Prostate gland (tissue), 2 donors: ENCODE measurements at places on chromosomes 3 and 15. TPM values are rescaled to one million over a fixed set of nuclear protein-coding genes. Genes with fewer than 3 reads are reported as not detected.

DNA sequence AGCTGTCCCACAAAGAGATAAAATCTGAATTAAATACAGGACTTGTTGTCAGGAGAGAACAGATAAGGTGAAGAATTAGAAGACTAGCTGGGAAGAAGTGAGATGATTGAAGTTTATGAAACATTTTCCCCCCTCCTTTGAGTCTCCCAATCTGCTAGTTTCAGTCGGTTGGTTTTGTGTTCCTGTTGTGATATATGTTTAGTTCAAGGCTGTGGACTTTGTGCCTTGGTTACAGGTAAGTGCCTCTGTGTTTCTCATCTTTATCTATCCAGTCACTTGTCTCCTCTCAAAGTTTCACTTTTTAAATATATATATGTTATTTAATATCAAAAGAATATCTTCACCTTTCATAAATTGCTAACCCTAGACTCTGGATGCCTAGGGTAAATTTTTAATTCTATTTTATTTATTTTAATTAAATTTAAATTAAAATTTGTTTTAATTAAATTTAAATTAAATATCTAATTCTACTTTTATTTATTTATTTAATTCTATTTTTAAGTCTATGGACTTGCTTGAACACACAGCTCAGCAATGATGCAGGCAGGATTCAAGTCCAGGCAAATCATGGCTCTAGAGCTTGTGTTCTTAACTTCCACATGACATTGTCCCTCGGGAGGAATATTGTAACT, 190.0 kb downstream of the FHIT start:
- DNase-seq = no peak

DNA sequence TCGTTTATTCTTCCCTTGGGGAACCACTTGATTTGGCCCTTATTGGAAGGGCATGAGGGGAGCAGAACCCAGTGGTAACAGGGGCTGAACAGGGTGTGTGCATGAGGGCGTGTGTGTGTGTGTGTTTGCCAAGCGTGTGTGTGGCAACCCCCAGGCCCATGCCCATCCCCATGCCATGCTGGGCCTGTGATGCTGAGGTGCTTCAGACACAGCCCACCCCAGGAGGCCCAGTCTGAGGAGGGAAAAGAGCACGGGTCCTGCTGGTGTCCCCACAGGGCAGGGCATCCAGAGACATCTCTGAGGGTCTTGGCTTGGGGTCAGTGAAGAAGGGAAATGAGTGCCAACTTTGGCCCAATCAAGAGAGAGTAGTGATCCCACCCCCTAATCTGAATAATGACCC, 71.6 kb downstream of the RASGRF1 start:
- DNase-seq = no peak

GRCh38 chr3:151467069-151467468, 6.2 kb upstream of the IGSF10 start:
- no peak for DNase-seq

The ONECUT1 gene
- total RNA-seq = 1.3 TPM

- no peak for DNase-seq
Observed at GRCh38 chr3:49812916-49813496, 747 bp downstream of the UBA7 start.

GRCh38 chr15:77295446-77295845, 124.5 kb downstream of the PEAK1 start:
- DNase-seq = no peak

GRCh38 chr3:176362191-176362731, 835.0 kb downstream of the TBL1XR1 start:
- DNase-seq = no peak

DNA sequence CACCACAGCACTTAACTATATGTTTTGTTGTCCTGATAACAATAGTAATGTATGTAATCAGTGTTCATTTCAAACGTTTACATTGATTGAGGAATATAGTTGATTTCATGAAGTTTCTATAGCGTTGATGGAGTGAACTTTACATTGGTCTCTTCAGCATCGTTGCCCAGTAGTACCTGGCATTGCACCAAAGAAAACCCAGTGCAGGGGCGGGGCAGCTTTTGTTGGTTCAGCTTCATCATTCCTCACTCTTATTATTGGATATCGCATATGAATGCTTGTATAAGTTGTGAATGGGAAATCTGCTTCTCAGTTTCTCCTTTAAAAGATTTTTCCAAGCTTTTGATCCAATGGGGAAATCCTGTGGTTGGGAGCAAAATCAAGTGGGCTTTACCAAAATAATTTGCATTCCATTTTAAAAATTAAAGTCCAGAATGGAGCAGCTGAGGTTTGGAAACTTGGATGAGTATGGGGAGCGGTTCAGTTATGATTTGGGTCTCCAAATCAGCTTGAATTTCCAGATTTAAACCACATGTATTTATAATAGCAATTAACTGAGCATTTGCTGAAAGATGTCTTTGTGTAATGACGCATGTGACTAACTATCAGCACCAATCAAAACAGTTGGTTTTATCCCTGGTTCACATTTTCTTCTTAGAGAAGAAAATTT, 213.7 kb downstream of the ALCAM start:
- DNase-seq = no peak

The ACTC1 gene
- 21.5 TPM for total RNA-seq

DNA sequence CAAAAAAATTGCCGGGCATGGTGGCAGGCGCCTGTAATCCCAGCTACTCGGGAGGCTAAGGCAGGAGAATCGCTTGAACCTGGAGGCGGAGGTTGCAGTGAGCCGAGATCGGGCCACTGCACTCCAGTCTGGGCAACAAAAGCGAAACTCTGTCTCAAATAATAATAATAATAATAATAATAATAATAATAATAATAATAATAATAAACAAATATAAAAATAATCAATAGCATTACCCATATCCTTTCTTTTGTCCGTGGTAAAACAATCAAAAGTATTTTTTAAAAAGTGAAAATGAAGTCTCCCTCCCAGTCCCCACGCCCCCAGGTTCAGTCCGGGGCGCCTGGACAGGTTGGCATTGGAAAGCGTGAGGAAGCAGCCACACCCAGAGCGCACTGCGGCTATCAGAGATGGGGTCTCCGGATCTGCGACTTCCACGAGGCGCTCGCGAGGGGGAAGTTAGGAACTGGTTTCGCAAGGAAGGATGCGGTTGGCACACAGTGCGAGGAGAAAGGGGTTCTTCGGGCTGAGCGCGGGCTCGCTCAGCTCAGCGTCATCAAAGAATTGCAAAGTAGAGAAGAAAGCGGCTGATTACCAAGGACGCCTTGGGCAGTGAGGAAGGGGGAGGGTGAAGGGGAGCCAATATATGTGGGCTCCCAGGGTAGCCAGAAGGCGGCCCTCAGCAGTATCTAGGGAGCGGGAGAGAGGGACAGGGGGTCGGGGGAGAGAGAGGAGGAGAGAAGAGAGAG, 69.5 kb upstream of the EPHB3 start:
- no peak for DNase-seq

GRCh38 chr3:146142757-146143156, 18.2 kb downstream of the PLOD2 start:
- DNase-seq = no peak

DNA sequence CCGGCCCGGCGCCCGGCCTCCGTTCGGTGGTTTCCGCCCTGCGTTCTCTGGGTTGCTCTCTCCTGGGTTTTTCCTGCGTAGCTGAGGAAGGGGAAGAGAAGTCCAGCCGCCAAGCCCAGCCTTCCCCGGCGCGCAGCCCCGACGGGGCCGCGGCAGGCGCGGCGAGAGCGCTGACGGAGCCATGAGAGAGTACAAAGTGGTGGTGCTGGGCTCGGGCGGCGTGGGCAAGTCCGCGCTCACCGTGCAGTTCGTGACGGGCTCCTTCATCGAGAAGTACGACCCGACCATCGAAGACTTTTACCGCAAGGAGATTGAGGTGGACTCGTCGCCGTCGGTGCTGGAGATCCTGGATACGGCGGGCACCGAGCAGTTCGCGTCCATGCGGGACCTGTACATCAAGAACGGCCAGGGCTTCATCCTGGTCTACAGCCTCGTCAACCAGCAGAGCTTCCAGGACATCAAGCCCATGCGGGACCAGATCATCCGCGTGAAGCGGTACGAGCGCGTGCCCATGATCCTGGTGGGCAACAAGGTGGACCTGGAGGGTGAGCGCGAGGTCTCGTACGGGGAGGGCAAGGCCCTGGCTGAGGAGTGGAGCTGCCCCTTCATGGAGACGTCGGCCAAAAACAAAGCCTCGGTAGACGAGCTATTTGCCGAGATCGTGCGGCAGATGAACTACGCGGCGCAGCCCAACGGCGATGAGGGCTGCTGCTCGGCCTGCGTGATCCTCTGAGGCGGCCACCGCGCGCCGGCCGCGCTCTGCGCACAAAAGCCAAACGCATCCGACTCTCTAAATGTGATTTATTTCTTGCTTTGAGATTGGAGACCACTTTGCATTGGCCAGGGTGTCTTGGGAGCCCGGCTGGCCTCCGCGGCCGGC, 727 bp downstream of the RAP2B start:
- DNase-seq = peak; percentile 27

The DNAH12 gene
- total RNA-seq = 0.05 TPM

DNA sequence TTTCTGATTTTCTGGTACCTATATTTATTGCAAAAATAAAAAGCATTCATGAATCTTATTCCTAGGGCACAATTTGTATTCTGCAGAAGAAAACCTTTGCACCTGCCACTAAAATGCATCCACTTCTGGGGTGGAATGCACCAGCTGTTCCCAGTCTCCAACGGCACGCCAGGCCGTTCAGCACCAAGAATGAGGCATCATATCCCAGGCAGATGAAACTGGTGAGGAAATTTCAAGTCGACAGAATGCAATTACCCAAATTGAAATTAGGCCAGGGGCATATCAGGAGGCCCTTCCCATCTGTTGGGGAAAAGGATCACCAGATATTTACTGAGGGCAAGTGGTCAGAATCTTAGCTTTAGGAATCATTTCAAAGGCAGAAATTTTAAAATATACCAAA, 13.6 kb upstream of the RBMS3 start:
- DNase-seq = no peak

GRCh38 chr3:190862209-190863118, at the start of gene GMNC:
Gene GMNC, minus strand, starts transcription at chr3:190862694. Its CDS starts 79 bp downstream, at chr3:190862615.
- DNase-seq = peak; percentile 86

- no peak for DNase-seq
Observed at GRCh38 chr3:65914032-65914739, 124.5 kb downstream of the MAGI1 start.

The LMCD1 gene
- 144 TPM for total RNA-seq

The UBA5 gene
- 37.5 TPM for total RNA-seq

The B3GNT5 gene
- total RNA-seq = 7.2 TPM

The NR2E3 gene
- total RNA-seq = 2.1 TPM

DNA sequence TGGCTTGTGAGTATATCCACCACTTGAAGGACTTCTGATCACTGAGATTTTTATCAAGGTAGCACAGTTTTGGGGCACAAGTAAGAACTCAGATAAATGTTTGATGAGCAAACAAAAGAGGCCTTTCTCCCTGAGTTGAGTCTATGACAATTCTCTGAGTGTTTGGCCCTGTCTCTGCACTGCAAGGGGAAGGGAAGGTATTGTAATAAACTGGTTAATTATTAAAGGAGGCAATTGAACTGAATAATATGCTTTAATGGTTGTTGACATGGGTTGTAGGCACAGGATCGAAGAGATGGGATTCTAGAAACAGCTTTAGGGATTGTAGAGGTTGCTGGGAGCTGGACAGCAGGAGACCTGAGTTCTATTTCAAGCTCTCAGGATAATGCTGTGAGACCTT, 95.0 kb upstream of the MRPL3 start:
- DNase-seq = no peak

The GASK1A gene
- total RNA-seq = 17.5 TPM

DNA sequence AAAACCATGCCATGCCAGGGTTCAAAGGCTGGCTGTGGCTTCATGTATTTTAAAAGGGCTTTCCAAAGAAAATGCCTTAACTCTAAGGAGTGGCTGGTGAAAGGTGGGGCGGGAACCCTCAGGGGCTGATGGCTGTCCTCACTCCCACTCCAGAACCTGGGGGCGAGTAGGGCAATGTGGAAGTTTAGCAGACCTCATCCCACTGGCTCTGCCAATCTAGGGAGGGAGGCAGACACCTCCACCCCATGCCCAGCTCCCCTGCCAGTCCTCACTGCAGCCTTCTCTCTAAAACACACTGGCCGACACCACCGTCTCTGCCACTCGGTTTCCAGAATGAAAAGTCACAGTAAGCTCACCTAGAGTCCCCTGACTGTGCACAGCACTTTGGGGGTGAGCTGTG, 99.5 kb downstream of the TMEM266 start:
- DNase-seq = no peak

DNA sequence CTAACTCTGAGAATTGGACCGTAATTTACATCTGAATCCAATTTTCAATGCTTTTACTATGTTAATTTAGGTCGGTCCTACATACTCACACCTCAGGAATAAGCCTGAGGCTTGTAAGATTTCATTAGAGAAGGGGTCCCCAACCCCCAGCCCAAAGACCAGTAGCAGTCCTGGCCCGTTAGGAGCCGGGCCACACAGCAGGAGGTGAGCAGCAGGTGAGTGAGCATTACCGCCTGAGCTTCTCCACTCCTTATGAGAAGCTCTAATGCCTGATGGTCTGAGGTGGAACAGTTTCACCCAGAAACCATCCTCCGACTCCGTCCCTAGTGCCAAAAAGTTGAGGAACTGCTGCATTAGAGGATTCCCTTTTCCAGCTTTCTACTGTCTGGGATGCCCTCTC, 757.3 kb downstream of the SI start:
- no peak for DNase-seq

GRCh38 chr3:12451481-12451880, 32.8 kb upstream of the TSEN2 start:
- no peak for DNase-seq
